Inflammatory macrophage treated with lipopolysaccharide for 1 hour (primary cell): ENCODE measurements at places on chromosomes 11 and 22.

GRCh38 chr11:72985645-72986044, 156.5 kb downstream of the FCHSD2 start:
- no peak for DNase-seq

GRCh38 chr11:78972590-78972989, 397.9 kb upstream of the NARS2 start:
- DNase-seq: no peak

- no peak for DNase-seq
Measured at GRCh38 chr22:50219800-50220602, 19.2 kb downstream of the SELENOO start.

GRCh38 chr11:117384045-117384444, 56.4 kb downstream of the CEP164 start:
- DNase-seq: no peak

- DNase-seq: no peak
Measured at GRCh38 chr22:19823191-19823901, 31.3 kb downstream of the GNB1L start.

DNA sequence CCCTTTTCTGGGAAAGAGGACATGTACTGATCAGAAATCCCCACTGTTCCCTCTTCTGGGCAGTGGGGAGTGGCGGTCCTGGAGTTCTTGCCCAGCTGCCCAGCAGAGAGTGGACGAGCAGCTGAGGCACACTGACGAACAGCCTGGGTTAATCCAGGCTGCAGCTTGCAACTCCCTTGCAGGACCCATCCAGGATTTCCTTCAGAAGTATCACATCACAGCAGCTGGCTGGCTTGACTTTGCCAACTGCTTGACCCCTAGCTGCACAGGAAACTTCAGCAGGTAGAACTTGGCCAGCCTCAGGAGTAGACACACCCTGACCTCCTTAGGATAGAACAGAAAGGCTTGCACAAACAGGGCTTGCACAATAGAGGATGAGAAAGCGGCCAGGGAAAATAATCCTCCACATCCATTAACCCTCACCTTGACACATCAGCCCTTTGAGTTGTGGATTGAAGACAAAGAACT, 27.9 kb upstream of the FZD4 start:
- no peak for DNase-seq

DNA sequence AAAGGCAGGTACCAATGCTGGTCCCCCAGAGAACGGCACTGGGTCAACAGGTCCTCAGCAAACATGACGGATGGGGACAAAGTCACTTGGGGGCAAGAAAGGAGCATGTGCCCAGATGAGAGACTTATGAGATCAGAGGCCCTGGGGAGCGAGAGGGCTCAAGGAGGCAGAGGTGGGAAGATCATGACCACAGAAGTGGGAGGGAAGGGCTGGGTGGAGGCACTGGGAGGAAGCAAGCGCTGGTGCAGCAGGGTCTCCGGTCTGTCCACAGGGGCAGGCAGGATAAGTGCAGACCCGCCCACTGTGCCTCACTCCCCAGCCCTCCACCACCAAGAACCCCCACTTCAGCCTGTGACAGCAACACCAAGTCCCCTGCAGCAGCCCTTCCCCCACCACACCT, 10.9 kb downstream of the ELFN2 start:
- DNase-seq: peak; percentile 40

DNA sequence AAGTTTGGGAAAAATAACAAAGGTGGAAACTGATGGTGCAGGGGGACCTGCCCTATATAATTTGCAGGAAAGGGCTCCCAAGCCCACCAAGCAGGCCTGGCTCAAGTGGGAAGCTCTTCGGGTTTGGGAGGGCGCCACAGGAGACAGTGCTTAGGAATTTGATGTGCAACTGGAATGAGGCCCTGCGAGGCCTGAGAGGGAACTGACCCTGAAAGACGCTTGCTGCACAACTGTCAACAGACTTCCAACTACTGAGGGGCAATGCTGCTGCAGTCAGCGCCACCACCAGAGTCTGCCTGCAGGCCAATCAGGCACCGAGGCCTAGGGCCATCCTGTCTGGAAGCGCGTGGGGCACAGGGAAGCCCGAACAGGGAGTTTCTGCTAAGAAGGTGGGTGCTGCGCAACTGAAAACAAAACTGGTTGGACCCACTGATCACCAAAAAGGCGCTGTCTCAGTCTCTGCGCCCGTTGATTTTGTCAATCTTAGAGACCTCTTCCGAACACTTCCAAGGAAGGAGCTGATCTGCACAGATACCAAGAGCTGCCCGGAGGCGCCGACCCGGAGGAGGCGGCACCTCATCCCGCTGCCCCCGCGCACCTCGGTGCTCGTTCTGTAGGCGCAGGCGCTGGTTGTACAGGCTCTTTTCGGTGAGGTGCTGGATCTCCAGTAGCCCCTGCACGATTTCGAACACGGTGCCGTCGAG, 667 bp downstream of the DGCR6L start:
- peak; percentile 22 for DNase-seq

DNA sequence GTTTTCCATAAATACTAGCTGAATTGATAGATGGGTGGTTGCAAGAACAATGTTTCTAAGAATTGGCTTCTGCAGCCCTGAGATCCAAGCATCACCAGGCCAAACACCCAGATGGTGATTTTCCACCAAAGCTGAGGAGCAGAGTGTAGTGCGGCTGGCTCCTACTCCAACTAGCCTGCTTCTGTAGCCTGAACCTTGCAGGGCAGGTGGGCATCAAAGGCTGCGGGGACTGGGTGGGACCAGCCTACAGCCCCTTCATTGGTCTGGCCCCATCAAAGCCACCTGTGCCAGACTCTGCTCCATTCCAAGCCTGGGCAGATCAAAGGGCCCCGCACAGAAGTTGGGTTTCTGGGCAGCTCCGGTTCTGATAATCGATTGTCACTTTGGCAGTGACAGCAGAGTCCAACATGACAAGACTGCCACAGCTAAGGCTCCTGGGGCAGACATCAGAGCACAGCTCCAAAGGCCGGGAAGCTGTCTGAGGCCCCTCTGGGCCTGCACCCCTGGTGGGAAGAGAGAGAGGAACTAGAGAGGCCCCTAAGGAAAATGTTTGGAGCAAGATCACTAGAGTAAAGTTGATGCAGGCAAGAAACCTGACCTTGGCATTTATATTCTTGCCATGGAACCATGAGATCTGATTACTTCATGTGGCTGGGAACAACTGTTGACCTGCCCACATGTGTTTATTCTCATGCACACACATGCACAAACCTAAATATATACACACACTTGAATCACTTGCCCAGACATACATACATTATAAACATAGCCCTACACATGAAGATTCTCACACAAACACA, 582.9 kb downstream of the INSC start:
- DNase-seq: no peak

- no peak for DNase-seq
Measured at GRCh38 chr11:114084414-114084813, 24.9 kb downstream of the ZBTB16 start.

- DNase-seq: no peak
Measured at GRCh38 chr11:104043142-104043541, 6.7 kb downstream of the DDI1 start.

DNA sequence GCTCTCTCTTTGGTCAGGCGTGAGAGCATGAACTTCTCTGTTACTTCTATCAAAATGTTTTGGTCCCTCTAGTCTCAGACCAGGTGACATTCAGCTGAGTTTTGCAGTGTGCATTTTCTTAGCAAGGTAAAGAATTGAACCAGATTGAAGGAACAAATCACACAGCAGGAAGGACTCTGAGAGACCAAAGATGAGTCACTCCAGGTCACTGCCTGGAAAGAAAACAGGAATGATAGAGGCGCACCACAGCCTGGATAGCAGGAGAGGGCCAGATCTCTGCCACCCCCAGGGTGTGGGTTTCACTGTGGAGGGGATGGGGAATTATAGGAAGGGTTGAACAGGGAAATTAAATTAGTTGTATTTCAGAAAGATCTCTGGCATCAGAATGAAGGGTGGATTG, 788.3 kb downstream of the NTM start:
- DNase-seq: no peak

DNA sequence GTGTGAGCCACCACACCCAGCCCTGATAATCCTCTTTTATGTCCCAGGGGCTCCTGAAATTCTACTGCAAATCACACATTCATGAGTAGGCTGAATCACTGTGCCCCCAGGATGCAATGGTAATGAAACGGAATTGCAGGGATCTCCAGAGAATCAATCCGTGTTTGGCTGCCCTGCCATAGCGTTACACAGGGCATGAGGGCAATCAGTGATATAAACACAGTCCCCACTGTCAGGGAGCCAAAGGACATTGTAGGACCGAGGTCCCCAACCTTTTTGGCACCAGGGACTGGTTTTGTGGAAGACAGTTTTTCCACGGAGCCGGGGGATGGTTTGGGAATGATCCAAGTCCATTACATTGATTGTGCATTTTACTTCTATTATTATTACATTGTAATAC, 9.0 kb upstream of the PLA2G6 start:
- DNase-seq: no peak

DNA sequence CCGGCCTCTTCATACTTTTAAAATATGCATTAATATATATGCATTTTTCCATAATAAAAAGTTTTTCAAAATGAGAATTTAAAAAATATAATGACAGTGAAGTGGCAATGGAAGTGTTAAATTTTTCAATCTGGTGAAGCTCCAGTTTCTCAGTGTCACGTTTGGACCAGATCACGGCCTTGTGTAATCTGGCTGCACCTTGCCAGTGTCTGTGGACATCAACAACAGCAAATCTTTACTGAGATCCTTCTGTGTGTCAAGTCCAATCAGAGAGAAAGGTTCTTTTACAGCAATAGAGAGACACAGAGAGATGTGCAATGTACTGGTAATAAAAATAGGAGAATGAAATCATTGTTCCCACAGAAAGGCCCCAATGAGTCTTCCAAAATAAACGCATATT, 49.8 kb upstream of the PAK1 start:
- no peak for DNase-seq

DNA sequence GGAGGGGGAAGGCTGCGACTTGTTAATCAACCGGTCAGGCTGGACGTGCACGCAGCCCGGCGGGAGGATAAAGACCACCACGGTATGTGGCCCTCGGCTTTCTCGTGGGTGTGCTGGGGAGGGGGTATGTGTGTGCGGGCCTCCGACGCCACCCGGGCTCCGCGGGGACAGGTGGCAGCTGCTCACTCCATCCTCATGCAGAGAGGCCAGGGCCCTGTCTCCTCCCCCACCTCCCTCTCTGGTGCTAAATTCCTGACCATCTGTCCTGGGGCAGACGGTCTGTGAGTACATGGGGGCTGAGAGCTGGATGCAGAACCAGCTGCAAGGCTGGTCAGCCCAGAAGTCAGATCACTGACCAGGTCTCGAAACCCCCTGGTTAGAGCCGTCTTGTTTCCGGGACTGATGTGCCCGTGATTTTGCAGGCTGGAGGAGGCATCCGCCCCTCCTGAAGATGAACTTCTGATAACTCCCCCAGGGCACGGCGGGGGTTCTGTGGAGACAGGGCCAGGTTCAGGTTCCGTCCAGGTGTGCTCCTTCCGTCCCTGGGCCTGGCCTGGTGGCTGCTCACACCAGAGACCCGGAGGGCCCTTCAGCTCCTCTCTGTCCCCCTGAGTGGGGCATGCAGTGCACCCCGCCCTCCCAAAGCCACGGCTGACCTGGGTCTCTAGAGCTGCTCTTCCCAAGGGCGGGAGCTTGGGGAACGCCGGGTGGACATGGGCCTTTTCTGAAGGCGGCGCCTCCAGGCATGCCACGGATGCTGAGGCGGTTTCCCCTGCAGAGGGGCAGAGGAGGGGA, 1119.7 kb downstream of the BRD1 start:
- no peak for DNase-seq

DNA sequence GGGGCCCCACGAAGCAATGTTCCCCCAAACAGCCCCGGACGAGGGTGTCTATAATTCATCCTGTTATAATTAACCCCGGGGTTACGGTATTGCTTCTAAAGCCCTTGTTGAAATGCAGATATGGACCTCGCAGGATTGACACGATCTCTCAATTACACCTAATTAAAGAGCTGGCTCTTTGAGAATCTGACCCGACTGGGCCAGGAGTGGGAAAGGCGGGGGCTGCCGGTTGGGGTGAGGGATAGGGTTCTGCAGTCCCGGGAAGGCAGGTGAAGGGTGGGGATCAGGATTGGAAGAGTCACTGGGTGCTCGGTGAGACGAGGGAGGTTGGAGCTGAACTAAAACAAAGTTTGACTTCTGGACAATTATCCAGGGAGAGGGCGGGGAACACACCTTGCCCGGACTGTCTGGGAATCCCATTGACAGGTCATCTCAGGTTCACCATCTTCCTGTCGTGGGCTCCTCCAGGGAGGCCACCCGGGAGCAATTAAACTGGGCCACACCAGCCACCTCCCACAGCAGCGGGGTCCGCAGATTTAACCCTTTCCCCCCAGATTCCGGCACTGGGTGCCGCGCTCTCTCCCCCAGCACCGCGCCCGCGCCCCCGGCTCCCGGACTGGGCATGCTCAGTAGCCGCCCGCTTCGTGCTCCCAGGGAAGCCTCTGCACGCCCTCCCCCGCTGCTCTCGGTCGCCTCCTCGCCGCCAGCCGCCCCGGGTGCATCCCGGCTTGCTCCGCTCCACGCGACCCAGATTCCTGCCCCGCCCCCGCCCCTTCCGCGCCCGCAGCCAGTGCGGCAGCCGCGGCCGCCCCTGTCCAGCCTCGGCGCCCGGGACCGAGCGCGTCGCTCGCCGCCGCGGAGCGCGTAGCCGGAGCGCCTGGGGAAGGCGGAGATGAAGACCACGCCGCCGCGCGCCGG, at the start of gene ELMOD1:
Gene ELMOD1 (plus strand): TSS at position 688 of the 918 bp plus-strand sequence. CDS start 27,043 bp downstream, outside the sequence.
- DNase-seq: peak; percentile 4

DNA sequence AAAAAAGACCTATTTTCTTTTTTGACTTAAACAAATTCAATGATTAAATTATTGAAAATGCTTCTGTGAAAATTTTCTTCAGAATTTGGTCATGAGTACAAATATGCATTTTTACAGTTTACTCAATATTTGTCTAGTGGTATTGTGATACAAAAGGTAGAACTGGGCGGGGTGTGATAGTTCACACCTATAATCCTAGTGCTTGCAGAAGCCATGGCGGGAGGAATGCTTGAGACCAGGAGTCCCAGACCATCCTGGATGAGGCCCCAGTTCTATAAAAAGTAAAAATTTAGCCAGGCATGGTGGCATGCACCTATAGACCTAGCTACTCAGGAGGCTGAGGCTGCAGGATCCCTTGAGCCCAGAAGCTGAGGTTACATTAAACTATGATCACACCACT, 90.6 kb downstream of the ARHGAP42 start:
- no peak for DNase-seq

GRCh38 chr11:123487157-123487744, 57.2 kb downstream of the GRAMD1B start:
- DNase-seq: no peak
